ENCODE measurements at places on chromosomes 7 and 10.

DNA sequence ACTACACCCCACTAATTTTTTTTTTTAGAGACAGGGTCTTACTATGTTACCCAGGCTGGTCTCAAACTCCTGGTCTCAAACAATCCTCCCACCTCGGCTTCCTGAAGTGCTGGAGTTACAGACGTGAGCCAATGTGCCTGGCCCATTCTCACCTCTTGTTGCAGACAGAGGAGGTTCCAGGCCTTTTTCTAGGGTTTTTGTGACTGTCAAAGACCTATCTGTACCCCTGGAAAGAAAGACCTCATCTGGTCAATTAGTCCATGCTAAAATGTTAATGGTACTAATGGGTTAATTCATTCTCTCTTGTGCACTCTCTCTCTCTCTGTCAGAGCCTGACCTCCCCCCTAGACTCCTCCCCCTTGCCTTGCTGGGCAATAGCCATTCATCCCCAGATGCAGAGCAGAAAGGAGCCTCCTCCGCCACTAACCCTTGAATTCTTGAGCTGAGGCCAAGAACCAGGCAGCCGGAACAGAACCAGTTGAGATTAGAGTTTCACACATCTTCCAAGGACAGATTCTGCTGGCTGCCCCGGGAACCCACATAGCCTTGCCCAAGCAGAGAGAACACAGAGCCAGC lies 209.7 kb downstream of the SKIDA1 start:
- peak; percentile 32 for DNase-seq

GRCh38 chr10:1048349-1048731 lies 579 bp downstream of the IDI1 start:
- DNase-seq = peak; percentile 60

DNA sequence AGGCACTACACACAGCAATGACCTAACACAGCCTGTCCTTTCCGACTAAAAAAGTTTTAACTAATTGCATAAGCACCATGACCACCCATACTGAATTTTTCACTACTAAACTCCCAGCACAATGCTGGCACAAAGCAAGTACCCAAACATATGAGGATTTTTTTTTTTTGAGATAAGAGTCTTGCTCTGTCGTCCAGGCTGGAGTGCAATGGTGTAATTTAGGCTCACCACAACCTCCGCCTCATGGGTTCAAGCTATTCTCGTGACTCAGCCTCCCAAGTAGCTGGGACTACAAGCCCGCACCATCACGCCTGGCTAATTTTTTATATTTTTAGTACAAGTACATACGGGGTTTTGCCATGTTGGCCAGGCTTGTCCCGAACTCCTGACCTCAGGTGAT lies 5.1 kb downstream of the UBE2H start:
- no peak for DNase-seq

DNA sequence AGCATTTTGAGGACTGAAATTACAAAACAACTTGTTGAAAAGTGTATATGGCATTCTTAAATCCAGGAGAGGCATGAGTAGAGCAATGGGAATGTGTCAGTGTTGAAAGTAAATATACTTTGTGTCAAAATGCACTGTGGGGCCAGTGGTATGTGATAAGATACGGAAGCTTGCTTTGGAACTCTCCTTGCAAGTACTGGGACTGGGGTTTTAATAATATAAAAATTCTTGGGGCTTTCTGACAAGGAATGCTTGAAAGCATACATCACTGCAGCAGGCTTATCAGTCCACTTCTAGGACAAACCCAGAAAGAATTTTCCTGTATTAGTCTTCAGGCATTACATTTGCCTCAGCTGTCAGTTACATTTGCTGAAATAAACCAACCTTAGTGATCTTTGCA lies 472.8 kb upstream of the FZD8 start:
- no peak for DNase-seq

DNA sequence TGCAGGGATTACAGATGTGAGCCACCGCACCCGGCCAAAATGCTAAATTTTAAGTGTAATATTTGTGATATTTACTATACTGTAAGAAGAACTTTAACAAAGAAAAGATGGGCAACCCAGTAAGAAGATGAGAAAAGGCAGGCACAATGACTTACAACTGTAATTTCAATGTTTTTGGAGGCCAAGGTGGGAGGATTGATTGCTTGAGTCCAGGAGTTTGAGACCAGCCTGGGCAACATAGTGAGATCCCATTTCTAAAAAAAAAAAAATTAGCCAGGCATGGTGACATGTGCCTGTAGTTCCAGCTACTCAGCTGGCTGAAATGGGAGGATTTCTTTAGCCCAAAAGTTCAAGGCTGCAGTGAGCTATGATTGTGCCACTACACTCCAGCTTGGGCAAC lies 11.7 kb upstream of the GATAD1 start:
- no peak for DNase-seq

DNA sequence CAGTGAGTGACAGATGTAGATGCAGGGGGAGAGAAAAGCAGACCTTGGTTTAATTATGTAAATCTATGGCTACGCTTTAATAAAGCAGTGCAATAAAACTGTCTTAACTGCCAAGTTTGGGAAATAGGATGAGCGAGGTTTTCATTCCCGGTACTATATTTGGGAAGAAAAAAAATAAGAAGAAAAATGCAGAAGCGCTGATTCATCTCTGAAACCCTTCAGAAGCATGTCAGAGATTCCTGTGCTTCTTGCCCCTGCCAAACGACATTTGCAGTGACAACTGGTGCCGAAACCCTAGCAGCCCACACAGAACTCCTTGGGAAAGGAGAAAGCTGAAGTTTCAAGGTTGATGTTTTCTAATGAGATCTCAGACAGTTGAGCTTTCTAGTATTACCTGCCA lies 380.7 kb downstream of the REEP3 start:
- no peak for DNase-seq

- DNase-seq = no peak
These were observed 26.9 kb upstream of the TMEM213 start for GRCh38 chr7:138770904-138771303.

DNA sequence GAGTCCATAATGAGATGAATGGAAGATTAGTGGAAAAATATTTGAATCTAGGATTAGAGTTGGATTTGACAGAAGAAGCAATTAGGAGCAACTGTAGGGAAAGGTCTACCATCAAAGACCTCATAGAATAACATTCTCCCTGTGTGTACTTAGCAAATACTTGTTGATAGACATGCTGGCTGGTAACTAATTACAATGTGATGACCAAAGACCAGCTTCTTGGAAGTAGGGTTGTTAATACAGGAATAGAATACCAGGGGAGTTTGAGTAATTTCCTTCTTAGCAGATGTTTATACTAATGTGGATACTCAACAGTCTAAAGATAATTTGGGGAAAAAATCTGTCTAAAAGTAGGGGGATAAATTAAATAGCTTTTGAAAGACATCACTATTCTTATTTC lies 357.5 kb upstream of the BMPER start:
- DNase-seq = no peak

- DNase-seq = no peak
These were observed 137.3 kb downstream of the AUTS2 start for GRCh38 chr7:69735582-69735981.

- DNase-seq = no peak
These were observed 65.8 kb downstream of the NT5C2 start for GRCh38 chr10:103127241-103127640.

DNA sequence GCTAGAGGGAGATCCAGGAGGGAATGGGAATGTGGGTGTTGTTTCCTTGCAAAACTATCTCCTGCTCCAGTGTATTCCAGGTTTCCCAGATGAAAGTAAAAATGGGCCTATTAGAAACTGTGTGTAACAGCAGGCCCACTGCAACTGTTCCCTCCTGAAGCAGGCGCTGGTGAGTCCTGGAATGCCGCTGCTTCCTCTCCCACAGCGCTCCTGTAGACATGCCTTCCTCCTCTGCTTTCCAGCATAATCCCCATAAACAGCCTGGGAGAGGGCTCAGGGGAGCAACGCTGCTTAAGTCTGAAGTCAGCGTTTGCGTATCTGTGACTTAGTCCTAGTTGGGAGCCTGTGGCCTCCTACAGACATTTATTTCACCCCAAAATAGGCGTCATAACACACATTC lies 551.0 kb upstream of the FOXK1 start:
- DNase-seq = peak; percentile 21

Data from posterior cingulate gyrus (tissue), 11 donors.